Stimulated activated CD8-positive, alpha-beta memory T cell treated with anti-CD3 and anti-CD28 coated beads, Interleukin-15, amount 100 ng/mL, for 24 hours (primary cell): ENCODE measurements at places on chromosomes 7 and 10.

- no peak for DNase-seq
Measured at GRCh38 chr7:130458257-130458656, 17.4 kb upstream of the CEP41 start.

GRCh38 chr10:131183546-131184045 is 127.9 kb downstream of the TCERG1L start:
- no peak for DNase-seq

GRCh38 chr7:116499168-116500077 is at the start of gene CAV2:
TSS of gene CAV2 (plus strand) at chr7:116499738. CDS start at chr7:116499782, 44 bp downstream.
- no peak for DNase-seq

- DNase-seq = no peak
Measured at GRCh38 chr7:119684763-119685162, 588.2 kb upstream of the KCND2 start.

- no peak for DNase-seq
Measured at GRCh38 chr10:119516381-119517234, 25.9 kb downstream of the RGS10 start.

DNA sequence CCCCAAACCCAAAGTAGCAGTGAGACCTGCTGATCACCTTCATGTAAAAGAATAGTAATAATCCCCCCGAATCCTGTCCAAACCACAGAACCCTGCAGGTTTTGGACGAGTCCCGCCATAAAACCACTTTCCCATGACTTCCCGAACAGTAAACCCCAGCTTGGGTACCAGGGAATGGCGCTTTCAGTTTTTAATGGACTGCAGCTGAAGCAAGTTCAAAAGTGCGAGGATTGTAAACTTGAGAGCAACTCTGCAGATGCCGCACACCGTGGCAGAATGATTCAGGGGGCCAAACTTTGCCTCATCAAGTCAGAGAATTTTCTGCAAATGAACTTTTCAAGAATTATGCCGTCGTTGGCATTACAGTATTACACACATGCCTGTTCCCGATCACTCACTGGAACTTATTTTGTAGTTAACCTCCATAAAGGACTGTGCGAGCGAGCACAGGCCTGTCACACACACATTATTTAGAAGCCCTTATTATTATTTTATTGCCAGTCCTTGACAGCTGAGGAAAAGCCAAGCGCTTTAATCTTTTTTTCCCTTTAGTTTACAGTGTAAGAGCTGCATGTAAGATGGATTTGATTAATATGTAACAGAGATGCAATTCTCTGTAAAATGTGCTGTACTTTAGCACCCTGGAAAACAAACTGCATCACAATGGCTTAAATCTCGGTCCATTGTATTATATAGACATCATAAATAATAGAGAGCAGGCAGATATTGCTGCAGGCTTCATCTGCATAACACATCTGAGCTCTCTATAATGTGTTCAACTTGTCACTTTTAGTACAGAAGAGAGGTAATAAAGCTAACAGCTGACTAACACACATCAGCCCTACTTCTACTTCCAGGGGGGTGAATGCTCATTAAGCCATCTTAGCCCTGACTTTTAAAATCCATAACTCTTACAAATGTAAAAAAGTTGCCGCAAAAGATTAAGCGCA is 493.5 kb upstream of the GALNT17 start:
- DNase-seq = no peak

DNA sequence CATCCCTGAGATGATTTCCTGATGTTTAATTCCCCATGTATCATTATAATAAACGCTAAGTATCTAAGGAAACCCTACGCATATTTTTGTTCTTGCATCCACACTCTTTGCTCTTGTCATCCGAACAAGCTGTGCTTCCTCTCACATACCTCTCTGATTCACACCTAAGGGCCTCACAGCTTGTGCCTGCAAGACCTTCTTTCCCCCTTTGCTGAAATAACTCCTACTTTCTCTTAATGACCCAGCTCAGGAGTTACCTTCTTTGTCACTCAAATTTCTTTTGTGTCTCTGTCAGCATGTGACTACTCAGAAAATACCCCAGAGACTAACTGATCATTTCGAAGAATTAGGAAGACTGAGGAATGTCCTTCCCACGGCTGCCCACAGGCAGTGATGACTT is 209.3 kb upstream of the IMMP2L start:
- DNase-seq = no peak
